Activated B cell treated with CpG ODN at 0.5 μM for 24 hours (primary cell): ENCODE measurements at places on chromosomes 13 and 19.

GRCh38 chr19:2973229-2973628 is 4.1 kb upstream of the TLE6 start:
- DNase-seq: no peak

GRCh38 chr13:84303035-84303434 is 420.8 kb upstream of the SLITRK1 start:
- no peak for DNase-seq

- no peak for DNase-seq
Observed at GRCh38 chr13:100543872-100544602, 44.6 kb downstream of the GGACT start.

GRCh38 chr13:26202365-26202972 is 19.6 kb downstream of the RNF6 start:
- DNase-seq: no peak

GRCh38 chr19:40547836-40548235 is 28.8 kb upstream of the SHKBP1 start:
- DNase-seq: no peak

- no peak for DNase-seq
Observed at GRCh38 chr13:100254002-100254401, 165.1 kb downstream of the PCCA start.

- no peak for DNase-seq
Observed at GRCh38 chr19:3346677-3347353, 19.6 kb upstream of the NFIC start.

- no peak for DNase-seq
Observed at GRCh38 chr13:39455521-39456175, 147.3 kb downstream of the LHFPL6 start.

GRCh38 chr19:40614622-40615411 is 13.6 kb downstream of the LTBP4 start:
- DNase-seq: peak; percentile 51

GRCh38 chr19:51520728-51521127 is 10.7 kb downstream of the SIGLEC6 start:
- no peak for DNase-seq

GRCh38 chr13:36680913-36681312 is 7.1 kb downstream of the SERTM1 start:
- DNase-seq: no peak

DNA sequence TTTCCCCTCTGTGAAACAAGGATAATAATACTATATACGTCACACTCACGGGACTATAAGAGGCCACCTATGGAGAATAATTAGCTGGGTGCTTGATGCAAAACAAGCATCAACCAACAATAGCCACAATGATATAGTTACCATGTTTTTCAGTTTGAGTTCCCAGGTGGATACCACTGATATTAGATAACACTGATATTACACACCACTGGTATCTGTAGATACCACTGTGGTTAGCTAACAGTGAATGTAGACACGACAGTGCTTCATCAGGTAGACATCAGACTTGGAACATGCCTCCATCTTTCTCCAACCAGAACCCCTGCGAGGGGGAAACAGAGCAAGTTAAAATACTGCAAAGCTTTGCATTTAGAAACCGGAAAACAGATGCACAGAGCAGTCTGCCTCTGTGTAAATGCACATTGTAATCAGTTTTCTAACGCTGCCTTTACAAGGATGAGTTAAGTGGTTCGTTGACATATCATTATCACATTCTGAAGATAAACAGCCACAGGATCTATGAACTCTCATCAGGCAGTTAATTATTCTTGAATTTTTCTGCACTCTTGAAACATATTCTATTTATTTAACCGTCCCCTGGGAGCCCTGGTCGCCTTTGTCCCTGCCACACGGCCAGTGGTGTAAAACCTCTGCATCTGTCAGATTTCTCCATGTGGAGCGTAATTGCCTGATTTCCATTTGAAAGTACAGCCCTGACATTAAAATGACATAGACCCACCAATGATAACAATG is 80.7 kb downstream of the RNASEH2B start:
- no peak for DNase-seq

- DNase-seq: no peak
Observed at GRCh38 chr13:45691667-45692066, 10.5 kb upstream of the CBY2 start.

GRCh38 chr19:406971-407510 is 1.9 kb downstream of the C2CD4C start:
- no peak for DNase-seq

GRCh38 chr13:44795176-44795575 is 194.1 kb downstream of the NUFIP1 start:
- DNase-seq: no peak

DNA sequence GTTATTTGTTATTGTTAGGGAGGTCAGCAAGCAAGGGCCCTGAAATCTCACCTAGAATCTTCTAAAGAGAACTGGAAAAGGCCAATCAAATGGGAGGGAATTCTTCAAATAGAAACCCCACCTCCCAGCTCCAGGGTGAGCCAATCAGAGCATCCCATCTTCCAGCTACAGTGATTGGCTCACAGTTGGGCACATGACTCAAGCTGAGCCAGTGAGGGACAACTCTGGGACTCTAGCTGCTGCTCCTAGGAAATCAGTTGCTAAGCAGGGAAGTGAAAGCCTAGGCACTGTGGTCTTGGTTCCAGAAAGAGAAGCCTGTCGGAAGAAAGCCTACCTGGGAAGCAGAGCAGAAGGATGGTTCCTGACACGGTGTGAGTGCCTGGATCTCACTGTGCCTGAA is 13.4 kb downstream of the TM6SF2 start:
- DNase-seq: no peak

DNA sequence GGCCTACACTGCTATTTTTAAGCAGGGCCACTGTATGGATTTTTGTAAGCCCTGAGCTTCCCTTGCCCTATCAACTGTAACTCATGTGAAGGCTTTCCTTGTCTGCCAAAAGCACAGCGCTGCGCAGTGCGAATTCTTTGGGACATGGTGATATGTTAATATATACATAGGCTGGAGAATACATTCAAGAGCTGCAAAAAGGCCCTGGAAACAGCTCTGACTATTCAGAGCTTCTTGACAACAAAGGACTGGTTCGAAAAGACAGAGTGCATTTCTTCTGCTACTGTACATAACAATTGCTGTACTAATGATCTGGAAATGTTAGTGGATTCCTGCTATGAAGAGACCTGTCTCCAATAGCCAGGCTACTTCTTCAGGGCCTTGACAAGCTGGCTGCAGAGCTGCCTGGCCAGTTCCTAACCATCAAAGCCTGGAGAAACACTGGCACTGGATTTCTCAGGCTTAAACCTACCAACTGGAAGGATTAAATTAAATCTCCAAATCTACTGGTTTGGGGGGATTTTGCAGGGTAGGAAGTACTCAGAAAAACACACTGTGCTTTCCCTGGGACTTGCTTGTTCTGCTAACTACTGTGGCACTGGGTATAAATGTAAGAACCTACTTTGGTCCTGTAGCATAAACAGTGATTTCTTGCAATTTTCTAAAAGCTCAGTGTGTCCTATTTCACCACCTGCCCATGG is 246.9 kb downstream of the DNAJC15 start:
- no peak for DNase-seq

DNA sequence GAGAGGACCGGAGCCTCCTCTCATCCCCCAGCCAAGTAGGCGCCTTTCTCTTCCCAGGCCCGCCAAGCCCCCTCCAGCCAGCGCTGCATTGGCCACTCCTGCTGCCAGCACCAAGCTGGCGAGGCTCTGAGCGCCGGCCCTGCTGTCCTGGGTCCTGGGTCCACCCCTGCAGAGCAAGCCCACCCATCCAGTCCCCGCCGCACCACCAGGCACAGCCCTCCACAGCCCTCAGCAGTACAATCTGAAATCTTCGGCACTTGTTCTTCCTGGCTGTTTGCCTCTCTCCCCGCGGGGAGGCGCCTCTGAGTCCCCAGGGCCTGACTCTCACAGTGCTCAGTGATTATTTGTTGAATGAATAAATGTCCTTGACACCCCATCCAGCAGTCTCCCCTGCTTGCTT is 236.4 kb upstream of the SGCG start:
- no peak for DNase-seq

DNA sequence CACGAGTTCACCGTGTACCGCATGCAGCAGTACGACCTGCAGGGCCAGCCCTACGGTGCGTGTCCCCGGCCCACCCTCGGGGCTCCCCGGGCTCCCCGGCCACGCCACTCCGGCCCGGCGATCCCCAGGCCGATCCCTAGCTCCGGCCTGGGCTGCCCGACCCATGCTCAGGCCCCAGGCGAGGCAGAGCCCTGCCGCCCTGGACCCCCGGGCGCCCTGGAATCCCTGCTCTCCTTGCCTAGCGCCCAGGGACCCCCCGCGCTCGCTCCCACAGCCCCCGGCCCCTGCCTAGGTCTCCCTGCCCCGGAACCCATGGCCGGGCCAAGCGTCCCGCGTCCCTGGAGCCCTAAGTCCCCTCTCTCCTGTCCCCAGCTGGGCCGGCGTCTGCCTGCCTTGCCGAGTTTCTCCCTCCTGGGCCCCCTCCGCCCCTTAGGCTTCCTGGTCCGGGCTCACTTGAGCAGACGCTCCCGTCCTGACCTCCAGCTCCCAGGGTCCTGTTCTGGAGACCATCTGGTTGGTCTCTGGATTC is 494 bp downstream of the NCLN start:
- DNase-seq: no peak

DNA sequence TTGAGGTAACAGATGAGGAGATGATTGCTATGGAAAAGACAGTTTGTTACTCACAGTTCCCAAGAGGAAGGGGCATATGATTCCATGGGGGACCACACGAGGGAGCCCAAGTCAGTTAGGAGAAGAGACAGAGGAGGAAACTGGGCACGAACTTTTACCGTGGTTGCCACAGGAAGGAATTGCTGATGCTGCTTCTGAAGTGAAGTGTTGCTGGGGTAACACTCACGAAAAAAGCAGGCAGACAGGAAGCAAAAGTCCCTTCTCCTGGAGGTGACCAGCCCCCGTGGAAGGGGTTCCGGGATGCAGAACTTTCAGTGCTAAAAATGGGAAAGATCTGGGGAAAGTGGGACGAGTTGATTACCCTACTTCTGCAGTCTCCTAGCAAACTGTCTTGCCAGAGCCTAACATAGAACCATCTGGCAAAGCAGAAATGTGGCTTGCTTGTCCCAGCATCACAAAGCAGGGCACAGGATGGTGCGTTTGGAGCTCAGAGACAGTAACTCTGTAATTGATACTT is 35.4 kb upstream of the MAP3K10 start:
- DNase-seq: no peak

DNA sequence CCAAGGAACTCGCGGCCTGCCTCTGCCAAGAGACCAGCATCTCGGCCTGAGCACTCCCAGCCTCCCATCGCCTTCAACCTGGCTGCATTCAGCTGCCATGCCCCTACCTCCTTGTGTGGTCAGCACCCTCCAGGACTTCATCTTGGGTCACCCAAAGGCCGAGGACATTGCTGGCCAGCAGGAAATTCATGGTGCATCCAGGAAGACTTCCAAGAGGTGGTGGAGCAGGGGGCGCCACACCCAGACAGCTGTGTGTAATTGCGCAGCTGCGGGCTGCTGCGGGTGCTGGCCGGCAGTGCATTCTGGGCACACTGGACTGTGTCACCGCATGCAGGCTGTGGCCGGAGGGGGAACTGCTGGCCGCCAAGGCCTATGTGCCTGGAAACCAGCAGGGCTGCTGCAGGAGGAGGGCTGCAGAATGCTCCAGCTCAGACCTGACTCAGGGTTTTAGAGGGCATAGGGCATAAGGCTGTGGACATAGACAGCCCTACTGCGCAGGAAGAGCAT is 164.3 kb upstream of the TUBA3C start:
- no peak for DNase-seq

- DNase-seq: no peak
Observed at GRCh38 chr13:26480246-26480855, 77.1 kb upstream of the WASF3 start.

DNA sequence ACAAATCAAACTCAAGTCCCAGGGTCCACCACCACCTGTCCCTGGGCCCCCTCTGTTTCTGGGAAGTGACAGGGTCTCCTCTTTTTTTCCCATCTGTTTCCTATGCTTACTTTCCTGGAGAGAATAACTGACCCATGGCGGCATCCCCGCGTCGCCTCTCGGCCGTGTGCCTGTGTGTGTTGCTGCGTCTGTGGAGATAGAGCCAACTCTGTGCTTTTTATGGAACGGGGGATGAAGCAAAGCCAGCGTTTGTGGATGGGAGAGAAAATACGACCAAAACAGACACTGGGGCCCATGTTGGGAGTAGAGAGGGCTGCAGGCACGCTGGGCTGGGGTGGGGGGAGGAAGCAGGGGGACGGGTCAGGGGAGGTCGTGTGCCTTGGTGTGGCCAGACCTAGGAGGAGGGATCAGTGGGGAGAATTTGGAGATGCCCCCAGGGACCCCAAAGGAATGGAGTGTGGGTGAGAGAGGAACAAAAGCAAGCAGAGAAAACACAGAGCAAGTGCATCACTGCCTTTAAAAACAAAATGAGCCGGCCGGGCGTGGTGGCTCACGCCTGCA is 16.6 kb downstream of the PLK5 start:
- no peak for DNase-seq

DNA sequence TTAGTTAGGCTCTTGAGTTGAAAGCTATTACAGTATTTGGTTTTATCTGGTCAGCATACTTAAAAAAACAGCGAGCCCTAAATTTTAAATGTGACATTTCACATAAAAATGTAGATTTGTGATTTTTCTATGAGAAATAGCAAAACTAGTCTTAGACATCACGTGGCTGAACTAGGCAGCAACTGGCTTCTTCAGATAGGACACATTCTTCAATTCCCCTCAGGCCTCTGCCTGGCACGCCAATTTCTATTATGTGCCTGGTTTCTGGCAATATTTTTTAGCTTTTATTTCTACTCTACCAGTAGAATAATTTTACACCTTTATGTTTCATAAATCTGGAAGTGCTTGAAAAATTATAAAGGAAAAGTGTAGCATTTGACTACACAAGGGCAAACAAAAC is 433.7 kb downstream of the DIAPH3 start:
- DNase-seq: no peak

GRCh38 chr13:26914148-26914547 is 153.6 kb upstream of the GPR12 start:
- no peak for DNase-seq

DNA sequence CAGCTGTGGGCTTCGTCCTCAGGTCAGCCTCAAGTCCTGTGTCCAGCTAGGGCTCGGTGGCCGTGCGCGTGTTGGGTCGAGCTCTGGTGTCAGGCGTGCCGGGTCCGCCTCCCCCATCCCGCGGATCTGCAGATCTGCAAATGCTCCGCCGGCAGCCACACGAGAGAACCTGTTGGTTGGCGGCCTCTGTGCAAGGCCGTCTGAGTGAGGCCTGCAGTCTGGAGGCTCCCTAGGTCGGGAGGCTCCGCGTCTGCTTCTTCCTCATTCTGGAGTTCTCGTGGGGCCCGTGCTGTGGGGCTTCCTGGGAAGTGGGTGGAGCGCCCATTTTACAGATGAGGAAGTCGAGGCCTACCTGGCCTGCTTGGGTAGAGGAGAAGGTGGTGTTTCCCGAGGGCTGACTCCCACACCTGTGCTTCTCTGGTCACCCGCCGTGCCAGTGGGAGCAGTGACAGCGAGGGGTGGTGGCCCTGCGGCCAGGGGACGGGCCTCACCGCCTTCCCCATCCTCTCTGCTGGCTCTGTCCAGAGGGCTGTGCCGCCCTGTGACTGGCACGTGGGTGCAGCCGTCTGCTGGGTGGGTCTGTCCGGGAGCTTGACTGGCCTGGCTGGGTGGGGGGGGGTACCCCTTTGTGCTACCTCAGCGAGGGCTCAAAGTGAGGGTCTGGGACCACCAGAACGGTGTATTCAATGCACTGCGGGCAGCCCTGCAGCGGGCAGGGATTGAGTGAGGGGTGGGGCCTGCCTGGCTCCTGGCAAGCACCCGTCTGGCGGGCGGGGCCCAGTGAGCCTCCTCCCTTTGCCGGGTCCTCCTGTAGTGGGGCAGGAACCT is 3.3 kb downstream of the CSNK1G2 start:
- DNase-seq: no peak

GRCh38 chr19:19096641-19097627 is 33.1 kb downstream of the SLC25A42 start:
- no peak for DNase-seq

- no peak for DNase-seq
Observed at GRCh38 chr13:40017662-40018262, 362.3 kb downstream of the COG6 start.
